ENCODE measurements at places on chromosomes 3 and 15.

- DNase-seq = no peak
Observed at GRCh38 chr3:138066383-138066782, 49.0 kb downstream of the DZIP1L start.

GRCh38 chr3:14508966-14509795, 31.0 kb downstream of the GRIP2 start:
- peak; percentile 93 for DNase-seq

DNA sequence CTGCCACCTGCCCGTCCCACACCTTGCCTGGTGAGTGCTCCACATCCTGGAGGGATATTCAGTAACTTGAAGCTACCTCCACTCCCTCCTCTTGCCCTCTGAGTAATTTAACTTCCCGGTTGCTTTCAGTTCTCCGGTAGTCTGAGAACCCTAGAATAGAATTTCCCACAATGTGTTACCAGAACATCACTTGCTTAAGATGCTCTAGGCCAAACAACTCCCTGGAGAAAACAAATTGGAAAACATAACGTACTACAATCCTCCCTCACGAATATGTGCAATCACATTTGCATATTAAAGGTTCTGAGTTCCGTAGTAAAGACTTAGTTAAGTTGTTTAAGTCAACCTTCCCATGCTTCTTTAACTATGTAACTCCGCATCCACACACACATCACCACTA, 44.8 kb downstream of the SLCO2A1 start:
- no peak for DNase-seq

GRCh38 chr3:187518207-187518606, 150.0 kb downstream of the RTP4 start:
- no peak for DNase-seq

DNA sequence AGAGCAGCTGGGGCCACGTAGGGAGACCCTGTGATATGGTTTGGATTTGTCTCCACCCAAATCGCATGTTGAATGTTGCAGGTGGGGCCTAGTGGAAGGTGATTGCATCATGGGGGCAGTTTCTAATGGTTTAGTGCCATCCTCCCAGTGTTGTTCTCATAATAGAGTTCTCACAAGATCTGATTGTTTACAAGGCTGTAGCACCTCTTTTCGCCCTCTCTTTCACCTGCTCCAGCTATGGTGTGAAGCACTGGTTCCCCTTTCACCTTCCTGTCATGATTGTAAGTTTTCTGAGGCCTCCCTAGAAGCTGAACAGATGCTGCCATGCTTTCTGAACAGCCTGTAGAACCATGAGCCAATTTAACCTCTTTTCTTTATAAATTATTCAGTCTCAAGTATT, 198.9 kb upstream of the CBLB start:
- no peak for DNase-seq

DNA sequence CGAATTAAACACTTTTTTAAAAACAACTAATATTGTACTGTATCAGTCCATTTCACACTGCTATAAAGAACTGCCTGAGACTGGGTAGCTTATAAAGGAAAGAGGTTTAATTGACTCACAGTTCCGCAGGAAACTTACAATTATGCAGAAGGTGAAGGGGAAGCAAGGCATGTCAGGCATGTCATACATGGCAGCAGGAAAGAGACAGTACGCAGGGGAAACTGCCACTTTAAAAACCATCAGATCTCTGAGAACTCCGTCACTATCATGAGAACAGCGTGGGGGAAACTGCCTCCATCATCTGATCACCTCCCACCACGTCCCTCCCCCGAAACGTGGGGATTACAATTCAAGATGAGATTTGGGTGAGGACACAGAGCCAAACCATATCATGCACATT, 162.8 kb upstream of the TPM1 start:
- no peak for DNase-seq

GRCh38 chr3:66418475-66418931, 82.3 kb downstream of the LRIG1 start:
- peak; percentile 64 for DNase-seq

- DNase-seq = no peak
Observed at GRCh38 chr15:67573194-67573593, 30.7 kb downstream of the MAP2K5 start.

GRCh38 chr15:41984622-41985021, 12.3 kb upstream of the EHD4 start:
- no peak for DNase-seq

DNA sequence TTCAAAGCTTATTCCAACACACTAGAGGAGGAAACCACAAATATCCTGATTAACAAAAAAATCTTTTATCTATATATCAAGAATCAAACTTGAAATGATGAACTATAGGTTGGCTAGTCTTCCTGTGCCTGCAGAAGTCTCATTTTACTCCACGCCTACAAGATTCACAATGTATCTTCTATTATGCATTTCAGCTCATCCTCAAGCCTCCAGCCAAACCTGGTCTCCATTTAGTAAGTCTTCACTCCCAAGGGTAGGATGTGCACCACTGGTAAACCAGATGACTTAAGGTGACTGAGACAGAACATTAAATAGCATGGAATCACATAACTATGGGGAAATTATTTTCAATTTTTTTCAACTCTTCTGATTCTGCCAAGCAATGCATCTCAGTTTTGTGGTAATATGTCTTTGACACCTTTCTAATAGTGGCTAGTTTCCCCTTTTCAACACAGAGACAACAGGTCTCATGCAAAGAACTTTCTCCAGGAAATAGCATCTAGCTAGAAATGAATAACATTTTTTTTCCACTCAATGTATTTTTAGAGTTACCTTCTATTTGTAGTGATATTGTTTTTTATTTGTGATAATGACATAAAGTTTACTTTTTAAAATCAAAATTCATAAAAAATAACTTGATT, 166.9 kb downstream of the TNIK start:
- no peak for DNase-seq

DNA sequence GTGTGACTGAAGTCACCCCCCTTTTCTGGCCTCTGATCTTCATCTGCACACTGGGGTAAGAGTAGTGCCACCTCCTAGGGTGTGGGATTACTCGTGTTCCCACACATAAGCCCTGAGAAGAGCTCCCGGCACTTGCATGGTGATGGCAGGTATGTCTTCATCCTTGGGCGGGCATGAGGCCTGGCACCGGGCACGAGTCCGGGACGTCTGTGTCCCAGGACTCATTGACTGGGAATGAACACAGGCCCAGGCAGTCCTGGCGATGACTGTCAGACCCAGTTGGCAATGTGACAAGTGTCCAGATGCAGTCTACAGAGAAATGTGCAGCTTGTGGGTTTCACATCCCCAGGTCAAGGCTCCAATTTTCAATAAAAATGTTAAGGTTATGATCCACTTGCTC, 78.9 kb downstream of the TBC1D2B start:
- no peak for DNase-seq

DNA sequence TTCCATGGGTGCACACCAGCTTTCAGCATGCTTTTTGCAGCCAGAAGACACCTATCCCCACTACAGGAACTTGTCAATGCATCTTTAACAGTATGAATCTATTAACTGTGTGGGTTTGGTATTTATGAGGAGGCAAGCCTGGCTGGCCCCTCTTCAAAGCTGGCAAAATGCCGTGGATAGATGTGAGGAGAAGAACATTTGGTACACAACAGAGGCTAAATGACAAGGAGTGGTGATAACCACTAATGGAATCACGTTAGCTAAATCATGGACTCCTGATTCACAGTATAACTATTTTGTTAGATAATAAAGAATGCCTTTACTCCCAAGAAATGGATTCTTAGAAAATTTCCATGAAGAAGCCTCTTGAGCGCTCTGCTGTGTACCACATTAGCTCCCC, 187.2 kb downstream of the CLSTN2 start:
- DNase-seq = no peak

- DNase-seq = no peak
Observed at GRCh38 chr3:12413721-12414255, 70.5 kb upstream of the TSEN2 start.

- no peak for DNase-seq
Observed at GRCh38 chr15:69078638-69079037, 64.1 kb downstream of the NOX5 start.

- DNase-seq = peak; percentile 33
Observed at GRCh38 chr3:139552632-139553365, 13.3 kb upstream of the RBP1 start.

- DNase-seq = no peak
Observed at GRCh38 chr3:147890114-147890513, 480.9 kb downstream of the ZIC1 start.

DNA sequence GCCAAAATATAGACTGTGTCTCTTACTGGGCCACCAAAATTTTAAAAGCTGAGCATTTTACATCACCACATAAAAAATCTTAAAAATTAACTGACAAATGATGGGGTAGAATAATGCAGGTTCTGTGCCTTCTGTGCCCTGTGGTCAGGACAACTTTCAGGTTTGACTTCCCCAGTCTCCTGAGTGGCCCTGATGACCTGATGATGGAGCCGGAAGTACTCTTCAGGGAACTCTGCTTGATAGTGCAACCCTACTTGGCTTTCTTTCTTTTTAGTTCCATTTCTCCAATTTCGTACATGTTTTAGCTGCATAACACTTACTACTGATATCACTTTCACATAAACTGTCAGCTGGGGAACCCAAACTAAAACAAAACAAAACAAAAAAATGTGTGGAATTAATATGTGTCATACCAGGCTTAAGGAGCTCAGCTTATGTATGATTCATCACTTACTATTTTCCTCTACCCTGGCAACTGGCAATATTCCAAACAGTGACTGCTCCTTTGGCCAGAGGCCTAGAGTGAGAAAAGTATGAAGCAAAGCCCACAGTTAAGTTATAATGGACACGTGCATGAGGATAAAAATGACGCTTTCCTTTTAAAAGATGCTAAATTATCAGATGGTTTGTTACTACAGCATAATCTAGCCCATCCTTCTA, 194.3 kb downstream of the BCHE start:
- DNase-seq = peak; percentile 34

- DNase-seq = no peak
Observed at GRCh38 chr15:81025721-81026370, 25.1 kb downstream of the TLNRD1 start.

GRCh38 chr3:126644615-126645014, 10.3 kb downstream of the TXNRD3 start:
- no peak for DNase-seq

GRCh38 chr3:39907981-39908380, 98.6 kb downstream of the MYRIP start:
- DNase-seq = no peak

- no peak for DNase-seq
Observed at GRCh38 chr3:138112362-138112761, 3.0 kb downstream of the DZIP1L start.

- DNase-seq = no peak
Observed at GRCh38 chr3:80643421-80643820, 875.6 kb upstream of the ROBO1 start.

GRCh38 chr3:107045791-107046190, 331.4 kb upstream of the CCDC54 start:
- no peak for DNase-seq

DNA sequence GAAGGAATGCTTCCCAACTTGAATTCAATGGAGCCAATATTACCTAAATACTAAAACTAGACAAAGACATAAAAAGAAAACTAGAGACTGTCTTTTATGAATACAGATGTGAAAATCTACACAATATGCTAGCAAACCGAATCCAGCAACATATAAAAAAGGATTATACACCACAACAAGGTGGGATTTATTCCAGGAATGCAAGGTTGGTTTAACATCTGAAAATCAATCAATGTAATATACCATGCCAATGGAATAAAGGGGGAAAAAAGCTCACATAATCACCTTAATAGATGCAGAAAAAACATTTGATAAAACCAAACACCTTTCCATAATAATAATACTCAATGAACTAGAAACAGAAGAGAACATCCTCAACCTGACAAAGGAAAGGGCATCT, 69.3 kb upstream of the TSPAN3 start:
- no peak for DNase-seq

GRCh38 chr3:48466386-48467109, 20.0 kb downstream of the ATRIP start:
- DNase-seq = no peak

GRCh38 chr15:98427321-98427720, 221.0 kb upstream of the IGF1R start:
- DNase-seq = no peak

DNA sequence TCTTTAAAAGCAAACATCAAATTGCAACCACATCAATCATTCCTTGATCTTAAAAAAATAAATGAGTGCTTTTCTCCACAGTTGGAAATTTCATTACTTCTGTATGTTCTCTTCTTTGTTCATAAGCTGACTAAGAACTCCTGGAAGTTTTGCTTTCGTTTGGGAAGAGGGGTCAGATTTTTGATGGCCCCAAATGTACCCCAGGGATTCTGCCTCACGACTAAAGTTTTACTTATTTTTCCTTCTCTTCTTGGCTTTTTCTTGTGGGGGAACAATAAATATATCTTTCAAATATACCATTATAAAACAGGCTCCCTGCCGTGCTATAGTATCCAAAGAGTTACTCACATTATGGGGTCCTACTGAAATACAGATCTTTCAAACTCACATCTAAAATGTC, 215.0 kb upstream of the CDIN1 start:
- no peak for DNase-seq

DNA sequence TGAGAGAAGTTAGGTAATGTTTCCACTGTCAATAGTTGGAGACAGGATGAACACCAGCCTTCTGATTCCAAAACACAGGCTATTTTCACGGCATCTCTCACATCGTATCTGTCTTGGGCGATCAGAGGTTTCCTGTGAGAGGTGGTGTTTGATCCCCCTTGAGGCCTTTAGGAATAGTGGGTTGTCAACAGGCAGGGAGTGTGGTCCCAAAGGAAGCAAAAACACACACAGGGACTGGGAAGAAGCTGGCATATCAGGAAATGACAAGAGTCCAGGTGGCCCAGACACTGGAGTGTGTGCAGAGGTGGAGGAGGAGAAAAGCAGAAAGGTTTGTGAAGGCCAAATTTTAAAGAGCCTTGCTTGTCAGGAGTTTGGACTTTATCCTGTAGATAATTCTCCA, 6.6 kb upstream of the MAGEF1 start:
- no peak for DNase-seq

- no peak for DNase-seq
Observed at GRCh38 chr3:53083521-53083920, 37.6 kb upstream of the SFMBT1 start.

- DNase-seq = peak; percentile 48
Observed at GRCh38 chr3:150410311-150411105, 2.4 kb downstream of the TSC22D2 start.

- no peak for DNase-seq
Observed at GRCh38 chr15:69016021-69016595, 1.6 kb downstream of the NOX5 start.

DNA sequence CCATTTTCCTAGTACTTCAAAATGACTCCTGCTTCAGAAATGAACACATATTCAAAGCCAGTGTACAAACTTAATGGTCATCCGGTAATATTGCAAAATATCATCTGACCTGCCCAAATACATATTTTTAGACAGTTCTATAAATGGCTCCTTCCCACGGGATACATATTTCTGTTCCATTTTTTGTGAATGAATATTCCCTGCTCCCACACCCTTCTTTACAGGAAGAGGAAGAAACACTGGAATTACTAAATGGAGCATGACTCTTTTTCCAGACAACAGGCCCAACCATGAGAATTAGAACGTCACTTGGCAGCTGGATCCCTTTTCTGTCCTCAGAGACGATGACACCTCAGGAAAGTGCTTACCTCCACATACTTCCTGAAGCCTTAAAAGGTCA, 38.0 kb upstream of the CBLB start:
- DNase-seq = peak; percentile 2

- DNase-seq = no peak
Observed at GRCh38 chr3:159654183-159655134, 334.2 kb upstream of the IL12A start.
